ENCODE measurements at places on chromosomes 6 and 20.

- DNase-seq, result no peak
These were observed 126.9 kb downstream of the SOBP start for GRCh38 chr6:107616775-107617174.

DNA sequence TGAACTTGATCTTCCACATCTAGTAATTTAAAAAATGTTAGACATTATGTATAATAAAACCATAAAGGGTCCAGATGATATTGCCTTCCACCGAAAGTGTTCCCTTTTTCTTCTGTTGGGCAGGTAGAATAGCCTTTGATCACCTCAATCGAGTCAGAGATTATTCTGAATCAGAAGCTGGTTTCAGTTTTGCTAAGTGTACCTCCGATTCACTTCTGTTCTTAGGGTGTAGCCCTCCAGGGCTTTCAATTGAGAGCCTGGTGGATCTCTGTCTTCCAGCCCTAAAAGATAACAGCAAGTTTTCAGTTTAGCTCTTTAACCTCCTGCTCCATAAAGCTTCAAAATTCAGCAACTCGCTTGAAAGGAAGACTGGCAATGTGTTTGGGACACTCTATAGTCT is 21.1 kb upstream of the AIG1 start:
- DNase-seq, result no peak

DNA sequence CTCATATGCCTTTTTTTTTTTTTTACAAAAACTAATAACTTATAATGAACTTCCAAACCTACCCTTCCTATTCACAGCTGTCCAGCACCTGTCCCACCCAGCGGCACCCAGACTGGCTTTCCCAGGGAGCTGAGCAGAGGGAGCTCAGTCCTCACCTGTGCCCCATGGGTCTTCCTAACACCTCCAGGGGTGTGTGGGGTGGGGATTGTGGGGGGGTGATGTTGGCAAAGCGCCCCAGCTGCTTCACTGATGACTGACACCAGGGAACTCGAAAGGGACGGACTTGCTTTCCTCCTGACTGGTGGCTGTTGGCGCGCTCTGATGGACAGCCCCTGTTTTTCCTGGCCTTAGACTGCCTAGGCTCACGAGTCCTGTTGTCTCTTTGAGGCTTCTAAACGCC is 14.2 kb upstream of the SYNJ2 start:
- DNase-seq, result no peak

DNA sequence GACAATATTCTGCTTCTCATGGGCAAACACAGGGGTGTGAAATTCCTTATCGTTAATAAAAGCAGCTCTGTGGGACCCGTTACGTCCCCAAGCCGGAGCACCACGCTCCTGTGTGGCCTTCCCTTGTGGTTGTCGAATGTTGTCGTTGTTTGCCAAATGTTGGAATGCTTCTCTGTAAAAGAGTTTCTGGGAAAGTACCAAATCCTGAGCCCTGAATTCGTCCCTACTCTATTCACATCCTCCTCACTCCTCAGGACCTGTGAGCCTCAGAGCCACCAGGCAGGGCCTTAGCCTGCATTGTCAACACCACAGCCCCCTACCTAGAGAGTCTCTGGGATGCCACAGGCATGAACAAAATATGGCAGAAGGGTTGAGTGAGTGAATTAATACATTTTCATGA is 64.0 kb downstream of the THBS2 start:
- DNase-seq, result no peak

DNA sequence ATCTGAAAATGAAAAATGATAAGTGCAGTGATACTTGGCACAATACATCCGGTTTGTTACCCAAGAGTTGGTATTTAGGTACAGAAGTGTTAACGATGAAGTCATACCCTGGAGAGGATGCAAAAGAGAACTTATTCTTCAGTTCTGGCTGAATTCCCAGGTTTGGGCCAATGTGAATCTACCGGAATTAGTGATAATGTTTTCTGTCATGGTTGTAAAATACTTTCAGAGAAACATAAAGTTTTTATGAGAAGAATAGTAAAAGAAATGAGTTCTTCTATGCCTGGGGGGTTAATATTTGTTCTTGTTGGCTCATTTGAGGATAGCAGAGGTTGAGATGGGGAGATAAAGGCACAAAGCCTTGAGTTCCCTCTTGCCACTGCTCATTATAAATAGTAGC is 509.9 kb upstream of the POU3F2 start:
- peak; percentile 71 for DNase-seq

DNA sequence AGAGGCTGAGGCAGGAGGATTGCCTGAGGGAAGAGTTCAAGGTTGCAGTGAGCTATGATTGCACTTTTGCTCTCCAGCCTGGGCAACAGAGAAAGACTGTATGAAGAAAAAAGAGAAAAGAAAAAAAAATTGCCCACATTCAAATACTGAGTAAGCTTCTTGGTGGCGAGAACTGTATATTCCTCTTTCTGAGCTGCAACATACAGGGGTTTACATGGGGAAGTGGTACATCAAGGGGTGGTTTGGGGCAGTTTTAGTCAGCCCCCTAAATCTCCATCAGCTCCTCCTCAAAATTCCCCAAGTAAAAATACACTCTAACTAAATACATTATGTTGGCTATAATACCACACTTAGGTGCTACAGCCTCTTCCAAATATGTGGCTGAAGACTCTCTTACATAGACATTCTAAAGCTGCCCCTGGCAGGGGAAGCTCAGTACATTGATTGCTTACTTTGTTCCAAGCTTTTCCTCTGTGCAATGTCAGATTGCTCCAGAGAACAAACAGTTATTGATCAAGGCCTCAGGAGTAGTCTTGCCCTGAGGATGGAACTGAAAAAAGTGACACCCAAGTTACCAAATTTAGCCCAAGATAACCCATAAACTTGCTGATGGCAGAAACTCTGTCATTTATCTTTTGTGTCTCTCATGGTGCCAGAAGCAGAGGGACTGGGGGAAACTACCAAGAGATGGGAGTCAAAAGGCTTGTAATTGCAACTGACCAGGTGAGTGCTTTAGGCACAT is 107.4 kb upstream of the RIPOR2 start:
- no peak for DNase-seq

DNA sequence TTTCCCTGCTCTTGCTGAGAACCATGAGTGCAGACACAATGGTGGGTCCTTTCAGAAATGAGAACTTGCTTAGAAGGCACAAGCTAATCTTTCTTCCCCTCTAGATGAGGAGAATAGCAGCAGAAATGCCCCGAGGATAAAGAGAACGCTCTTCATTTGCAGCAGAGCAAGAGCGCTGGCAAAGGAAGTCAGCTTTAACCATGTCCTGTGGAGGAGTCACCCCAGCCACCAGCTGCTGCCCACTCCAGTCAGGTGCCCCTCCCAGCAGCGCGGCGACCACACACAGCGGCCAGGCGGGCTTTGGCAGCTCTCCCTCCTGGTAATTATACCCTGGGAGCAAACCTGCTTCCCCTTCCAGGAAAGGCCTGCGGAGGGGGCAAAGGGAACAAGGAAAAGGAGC is 42.4 kb upstream of the EMILIN3 start:
- DNase-seq, result no peak

DNA sequence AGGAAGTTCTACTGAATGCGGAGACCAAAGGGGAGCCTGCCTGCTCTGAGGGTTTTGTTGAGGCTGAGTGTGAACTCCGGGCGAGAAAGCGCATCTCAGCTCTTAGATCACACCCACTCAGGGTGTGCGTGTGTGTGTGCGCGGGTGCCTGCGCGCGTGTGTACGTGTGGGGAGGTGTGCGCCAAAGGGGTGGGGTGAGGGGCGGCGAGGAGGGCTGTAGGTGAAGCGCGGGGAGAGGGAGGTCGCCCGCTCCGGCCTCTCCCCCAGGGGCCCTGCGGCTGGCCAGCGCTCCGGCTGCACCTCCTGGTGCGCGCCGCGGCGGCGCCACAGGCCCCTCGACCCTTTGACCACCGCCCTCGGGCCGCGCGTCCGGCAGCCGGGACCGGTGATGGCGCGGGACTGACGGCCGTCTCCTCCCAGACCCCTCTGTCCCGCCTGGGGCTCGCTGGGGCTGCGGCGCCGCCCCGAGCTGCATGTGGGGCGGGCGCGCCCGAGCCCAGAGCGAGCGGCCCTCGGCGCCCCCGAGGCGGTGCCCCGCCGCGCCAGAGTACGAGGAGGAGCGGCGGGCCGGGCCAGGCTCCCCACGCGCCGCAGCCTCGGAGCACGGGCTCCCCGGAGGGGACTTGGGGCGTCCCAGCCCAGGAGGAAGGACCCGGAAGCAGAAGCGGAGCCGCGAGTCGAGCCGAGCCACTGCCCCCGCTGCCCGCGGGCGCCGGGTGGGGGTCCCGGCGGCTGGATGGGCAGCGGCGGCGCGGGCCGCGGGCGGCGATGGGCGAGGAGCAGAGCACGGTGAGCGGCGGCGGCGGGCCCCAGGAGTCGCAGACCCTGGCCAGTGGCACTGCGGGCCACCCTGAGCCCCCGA is at the start of gene RNF217:
RNF217 (plus strand) TSS at position 661 of the 862 bp plus-strand sequence; CDS start at position 769, 108 bp downstream.
- DNase-seq, result peak; percentile 80

DNA sequence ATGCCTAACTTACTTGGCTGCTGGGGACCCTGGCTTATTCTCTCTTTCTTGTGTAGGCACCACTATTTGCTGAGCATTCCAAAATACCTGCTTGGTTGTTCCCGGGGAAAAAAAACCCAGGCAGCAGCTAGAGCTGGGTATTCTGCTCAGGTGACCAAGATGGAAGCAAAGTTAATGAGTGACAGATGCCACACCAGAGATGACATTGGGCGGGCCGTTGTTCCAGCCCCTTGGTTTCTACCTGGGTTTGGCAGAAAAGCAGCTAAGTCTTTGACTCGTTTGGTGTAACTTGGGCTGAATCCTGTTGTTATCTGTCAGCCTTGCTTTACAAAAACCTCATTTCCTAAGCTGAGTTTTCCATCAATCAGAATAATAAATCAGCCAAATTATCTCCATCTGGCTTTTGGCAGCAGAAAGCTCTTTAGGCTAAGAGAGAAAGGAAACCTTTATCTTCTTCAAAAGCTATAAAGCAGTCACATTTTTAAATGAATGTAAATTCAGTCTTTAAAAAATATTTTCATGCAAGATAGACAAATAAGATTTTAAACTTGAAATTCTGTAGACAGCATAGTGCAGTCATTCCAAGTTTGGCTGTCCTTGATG is 202.0 kb upstream of the GMDS start:
- no peak for DNase-seq

GRCh38 chr20:22217712-22218352 is 366.5 kb downstream of the FOXA2 start:
- DNase-seq, result no peak

GRCh38 chr20:50728981-50729874 is 2.2 kb upstream of the PARD6B start:
- no peak for DNase-seq

DNA sequence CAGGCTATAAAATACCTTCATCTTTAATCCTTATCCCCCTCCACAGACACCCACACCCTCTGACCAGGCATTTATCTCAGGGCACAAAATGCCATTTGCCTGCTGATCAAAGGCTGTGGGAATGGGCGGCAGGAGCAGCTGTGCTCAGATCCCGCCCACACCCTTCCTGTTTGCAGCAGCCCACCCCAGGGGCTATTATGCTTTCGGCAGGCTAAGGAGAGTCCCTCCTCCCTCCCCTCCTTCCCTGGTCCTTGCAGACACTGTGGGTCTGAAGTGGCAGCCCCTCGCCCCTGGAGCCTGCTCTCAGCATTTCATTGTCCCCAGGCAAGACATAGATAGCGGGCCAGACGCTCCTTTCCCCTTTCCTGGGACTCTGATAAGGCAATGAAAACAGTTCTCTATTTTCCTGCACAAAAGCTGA is 220.8 kb upstream of the HEY2 start:
- DNase-seq, result no peak

GRCh38 chr6:137867685-137868509 is 838 bp downstream of the TNFAIP3 start:
- DNase-seq, result peak; percentile 33

DNA sequence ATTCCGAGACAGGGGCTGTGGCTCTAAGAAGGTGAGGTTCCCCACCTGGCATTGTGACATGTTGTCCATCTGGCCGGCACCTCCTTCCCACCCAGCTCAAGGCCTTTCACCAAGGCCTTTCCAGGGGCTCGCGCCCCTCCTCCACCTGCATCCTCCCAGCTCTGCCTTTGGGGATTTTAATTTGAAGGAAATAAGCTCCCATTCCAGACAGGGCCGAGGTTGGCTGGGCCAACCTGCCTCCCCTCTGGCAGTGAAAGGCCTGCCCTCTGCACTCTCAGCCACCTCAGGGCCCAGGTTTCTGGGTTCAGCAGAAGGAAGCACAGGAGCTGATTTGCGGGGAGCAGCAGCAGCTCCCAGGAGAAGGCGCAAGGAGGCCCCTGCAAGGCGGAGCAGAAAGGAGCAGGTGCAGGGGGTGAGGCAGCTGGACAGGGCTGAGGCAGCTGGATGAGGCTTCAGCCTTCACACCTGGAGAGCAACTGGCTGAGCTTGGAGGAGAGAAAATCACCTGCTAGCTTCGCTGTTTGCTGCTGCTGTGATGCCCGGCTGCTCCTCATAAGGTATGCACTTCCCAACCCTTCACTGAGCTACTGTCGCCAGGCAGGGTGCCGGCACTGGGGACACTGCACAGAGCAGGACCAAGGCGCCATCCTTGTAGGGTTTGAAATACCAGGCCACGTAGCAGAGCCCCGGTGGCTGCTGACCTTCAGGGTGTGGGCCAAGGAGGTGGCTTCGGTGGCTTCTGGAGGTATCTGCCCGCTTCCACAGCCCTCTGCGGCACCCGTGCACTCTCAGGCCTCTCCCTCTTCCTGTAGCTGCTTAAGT is 147.0 kb downstream of the SYNDIG1 start:
- no peak for DNase-seq

DNA sequence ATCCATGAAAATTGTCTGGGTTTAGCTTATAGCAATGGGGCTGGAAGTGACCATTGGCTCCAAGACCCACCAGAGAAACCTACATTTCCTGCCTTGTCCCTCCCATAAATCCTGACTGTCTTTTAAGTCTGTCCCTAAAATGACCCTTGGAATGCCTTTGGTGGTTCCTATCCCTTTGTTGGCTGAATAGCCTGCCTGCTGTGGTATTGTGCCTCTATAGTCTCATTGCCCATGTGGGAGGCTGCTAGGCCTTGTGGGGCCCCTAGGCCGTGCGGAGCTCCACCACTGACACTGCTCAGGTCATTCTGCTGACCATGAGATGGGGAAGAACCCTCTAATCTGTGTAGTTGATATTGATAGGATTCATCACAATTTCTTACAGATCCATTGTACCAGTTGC is 43.3 kb downstream of the SCP2D1 start:
- DNase-seq, result no peak

DNA sequence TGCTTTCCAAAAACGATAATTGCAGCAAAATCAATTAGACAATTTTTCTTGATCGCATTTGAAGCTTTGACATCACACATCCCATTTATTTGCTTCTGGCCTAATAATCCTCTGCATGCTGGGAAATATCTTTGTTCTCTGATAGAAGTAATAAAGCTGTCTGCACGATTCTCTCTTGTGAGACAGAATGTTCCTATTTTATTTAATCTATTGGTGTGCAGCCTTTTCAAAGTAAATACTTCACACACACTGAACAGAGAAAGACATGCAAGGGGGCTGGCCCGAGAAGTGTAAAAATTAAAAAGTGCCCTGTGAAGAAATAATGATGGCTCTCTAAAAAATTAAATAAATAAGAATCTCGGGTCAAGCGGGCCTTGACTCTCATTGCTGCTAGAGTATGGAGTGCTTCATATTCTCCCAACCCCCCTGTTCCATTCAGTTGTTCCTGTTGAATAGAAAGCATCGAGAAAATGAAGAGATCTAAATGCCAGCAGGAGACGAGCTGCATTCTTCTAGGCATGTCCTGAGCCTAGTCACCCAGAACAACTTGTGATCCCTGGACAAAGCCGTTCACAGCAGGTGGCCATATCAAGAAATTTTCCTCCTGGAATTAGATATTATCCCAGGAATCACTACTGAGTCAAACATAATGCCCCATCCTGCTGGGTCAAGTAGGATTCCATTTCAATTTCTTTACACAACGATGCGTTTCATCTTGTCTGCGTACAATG is 625.9 kb upstream of the EPHA7 start:
- no peak for DNase-seq

GRCh38 chr6:85580878-85581267 is 12.8 kb downstream of the SNX14 start:
- DNase-seq, result peak; percentile 53
